ENCODE measurements at places on chromosomes 7 and 10.

- no peak for DNase-seq
These were observed 120.0 kb upstream of the PRKCQ start for GRCh38 chr10:6700066-6700465.

GRCh38 chr7:27214239-27214950 lies 14.5 kb upstream of the HOXA13 start:
- DNase-seq = no peak

DNA sequence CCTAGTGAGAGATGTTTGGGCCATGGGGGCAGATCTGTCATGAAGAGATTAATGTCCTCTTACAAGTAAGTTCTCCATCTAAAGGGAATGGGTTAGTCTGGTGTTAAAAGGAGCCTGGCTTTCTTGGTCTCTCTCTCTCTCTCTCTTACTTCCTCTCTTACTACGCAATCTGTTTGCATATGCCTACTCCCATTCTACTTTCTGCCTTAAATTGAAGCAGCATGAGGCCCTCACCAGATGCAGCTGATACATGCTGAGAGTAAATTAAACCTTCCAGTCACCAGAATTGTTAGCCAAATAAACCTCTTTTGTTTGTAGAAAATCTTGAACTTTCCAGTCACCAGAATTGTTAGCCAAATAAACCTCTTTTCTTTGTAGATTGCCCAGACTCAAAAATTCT lies 884.1 kb downstream of the NRG3 start:
- DNase-seq = no peak

- no peak for DNase-seq
These were observed 8.4 kb downstream of the AQP1 start for GRCh38 chr7:30920021-30920583.

DNA sequence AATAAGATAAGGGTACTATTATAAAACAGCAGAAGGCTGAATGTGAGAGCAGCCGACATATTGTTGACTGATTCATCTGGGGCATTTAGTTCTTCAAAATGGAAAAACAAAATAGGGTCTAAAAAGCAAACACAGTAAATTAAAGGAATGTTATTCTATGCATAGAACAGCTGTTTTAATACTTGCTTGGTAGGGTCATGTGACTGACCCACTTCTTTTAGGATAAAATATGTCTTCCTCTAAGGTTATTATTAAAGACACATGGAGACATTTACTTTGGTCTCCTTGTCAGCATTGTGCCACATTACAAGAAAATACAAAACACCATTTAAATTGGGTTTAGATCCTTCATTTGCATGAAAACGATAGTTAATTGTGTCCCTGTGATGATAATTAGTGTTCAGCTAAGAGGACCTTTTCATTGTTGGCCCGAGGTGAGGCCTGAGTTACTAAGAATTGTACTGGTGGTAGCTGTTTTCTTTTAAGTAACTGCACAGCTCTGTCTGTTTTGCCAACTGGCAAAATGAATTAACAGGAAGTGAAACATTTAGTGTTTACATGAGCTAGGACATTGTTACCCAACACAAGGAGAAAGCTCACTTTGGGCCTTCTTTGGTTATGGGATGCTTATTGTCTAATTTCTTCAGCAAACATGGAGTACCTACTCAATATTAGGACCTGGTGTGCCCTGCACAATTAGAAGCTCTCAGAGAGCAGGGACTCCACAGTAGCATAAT lies 764.4 kb downstream of the LRMDA start:
- DNase-seq = no peak

DNA sequence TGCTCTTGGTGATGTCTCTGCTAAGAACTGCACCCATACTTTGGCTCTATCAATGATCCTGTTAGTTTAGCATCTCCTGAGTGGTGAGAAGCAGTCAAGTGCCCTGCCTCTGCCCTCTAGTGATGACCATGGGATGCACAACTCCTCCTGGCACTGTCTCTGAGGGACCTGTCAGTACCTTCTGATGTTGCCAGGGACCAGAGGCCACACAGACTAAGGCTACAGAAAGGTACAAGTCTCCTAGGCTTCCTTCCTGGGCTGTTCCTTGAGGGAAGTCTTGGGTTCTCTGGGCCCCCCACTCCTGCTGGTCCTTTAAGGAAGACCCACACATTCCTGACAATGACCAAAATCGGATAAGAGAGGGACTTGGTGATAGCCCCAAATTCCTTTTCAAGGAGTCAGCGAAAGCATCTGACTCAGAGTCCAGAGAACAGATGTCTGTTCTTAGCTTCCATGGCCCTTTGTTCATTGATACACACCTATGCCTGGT lies 15.3 kb downstream of the NKX2-3 start:
- no peak for DNase-seq
